ENCODE measurements at places on chromosomes 16 and 17. TPM values are rescaled to one million over a fixed set of nuclear protein-coding genes. Genes with fewer than 3 reads are reported as not detected.

Gene DNASE1L2
- 0.16 TPM for total RNA-seq

Gene CMIP
- total RNA-seq, result 12.3 TPM

Gene KRTAP9-2
- total RNA-seq, result not detected

Gene CHST4
- total RNA-seq, result not detected

Gene ZNF629
- total RNA-seq, result 15.0 TPM

Gene RASD1
- not detected for total RNA-seq

Gene PDF
- 16.9 TPM for total RNA-seq

Gene KDM6B
- 32.1 TPM for total RNA-seq

Gene GJD3
- total RNA-seq, result 5.9 TPM
